ENCODE measurements at places on chromosomes 16 and 17.
A peak's percentile ranks its signal among the peaks of the same experiment; 100 is the strongest.

DNA sequence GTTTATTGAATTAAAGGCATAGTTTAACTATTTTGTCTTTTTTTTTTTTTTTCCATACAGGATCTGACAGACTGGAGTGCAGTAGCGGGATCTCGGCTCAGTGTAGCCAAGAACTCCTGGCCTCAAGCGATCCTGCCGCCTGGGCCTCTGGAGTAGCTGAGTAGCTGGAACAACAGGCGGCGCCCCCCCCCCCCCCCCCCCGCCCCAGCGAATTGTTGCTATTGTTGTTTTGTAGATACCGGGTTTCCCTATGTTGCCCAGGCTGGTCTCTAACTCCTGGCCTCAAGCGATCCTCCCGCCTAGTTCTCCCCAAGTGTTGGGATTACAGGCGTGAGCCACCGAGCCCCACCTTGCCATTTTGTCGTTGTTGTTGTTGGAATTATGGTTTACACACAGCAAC is 1.3 kb upstream of the CENPV start:
- DNase-seq: no peak

DNA sequence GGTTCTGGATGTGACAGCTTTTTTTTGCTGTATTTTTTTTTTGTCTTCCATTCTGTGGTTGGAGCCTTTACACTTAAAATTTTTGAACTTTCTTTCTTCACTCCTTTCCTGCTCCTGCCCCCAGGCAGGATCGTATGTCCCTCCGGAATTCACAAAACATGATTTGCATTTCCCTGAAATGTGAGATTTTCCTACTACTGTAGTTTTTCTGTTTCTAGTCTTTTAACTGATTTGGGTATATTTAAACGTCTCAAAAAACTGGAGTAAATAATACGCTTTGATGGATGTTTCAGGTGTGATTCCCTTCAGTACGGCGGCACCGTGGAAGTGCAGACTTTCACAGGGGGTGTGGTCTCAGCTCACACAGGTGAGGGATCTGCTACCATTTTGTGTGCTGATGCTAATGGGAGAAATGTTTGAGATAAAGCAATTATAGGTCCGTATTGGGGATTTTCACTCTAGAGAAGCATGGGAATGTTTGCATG is 686 bp downstream of the SRCAP start:
- DNase-seq: no peak

GRCh38 chr16:2524339-2524938 is 4.3 kb downstream of the AMDHD2 start:
- no peak for DNase-seq

DNA sequence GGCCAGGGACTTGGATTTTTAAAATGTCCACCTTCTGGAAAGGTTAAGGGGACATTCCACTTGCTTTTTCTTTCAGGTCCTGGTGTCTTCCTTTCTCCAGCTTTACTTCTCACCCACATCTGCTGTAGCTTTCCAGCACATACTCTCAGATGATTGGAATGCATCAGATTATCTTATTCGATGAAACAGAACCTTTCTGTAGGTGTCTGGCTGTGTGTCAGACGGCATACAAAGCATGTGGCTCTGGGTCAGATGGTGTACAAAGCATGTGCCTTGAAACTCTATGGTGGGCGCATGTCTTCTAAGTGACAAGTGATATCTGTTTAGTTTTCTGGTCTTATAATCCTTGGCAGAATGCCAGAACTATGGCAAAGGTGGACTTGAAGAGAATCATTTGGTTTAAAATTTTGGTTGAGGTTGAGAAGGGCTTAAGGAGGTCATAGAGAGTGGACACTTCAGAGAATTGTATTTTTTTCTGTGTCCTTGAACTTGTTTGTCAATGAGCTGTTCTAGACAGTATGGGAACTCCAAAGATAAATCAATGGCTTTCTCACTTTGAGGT is 125.3 kb downstream of the FTO start:
- DNase-seq: no peak

DNA sequence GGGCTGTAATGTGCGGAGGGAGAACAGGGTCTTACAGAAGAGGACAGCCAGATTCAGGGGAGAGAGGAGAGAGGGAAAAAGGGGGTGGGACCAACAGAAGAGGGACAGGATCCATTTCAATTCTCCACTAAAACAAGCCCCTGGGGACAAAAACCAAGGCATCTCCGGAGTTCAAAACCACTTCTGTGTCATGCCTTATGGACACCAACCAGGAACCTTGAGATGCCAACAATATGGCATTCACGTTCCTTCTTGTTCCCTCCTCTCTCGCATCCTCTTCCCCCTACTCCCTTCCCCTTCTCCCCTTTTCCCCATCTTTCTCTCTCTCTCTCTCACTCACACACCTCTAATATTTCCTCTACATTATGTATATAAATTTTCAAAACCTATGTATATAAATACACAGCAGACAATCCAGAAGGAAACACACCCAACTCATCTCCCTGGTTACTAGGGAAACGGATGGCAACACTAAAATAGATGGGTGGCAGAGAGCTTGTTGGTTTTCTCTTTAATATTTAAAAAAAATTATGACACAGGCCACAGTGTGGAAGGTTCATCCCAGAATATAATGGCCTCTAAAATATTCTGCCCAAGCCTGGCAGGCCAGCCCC is 123.1 kb downstream of the SLC39A11 start:
- DNase-seq: no peak

DNA sequence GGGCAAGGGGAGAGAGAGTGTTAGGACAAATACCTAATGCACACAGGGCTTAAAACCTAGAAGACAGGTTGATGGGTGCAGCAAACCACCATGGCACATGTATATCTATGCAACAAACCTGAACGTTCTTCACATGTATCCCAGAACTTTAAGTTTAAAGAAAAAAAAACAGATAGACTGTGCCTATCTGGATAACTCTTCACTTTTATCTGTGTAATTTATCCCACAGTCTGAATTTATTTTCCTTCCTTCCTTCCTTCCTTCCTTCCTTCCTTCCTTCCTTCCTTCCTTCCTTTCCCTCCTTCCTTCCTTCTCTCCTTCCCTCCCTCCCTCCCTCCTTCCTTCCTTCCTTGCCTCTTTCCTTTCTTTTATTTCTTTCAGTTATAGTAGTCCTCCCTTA is 370.7 kb downstream of the CDH8 start:
- DNase-seq: no peak

- no peak for DNase-seq
Observed at GRCh38 chr16:83586461-83587200, 221.1 kb upstream of the HSBP1 start.

DNA sequence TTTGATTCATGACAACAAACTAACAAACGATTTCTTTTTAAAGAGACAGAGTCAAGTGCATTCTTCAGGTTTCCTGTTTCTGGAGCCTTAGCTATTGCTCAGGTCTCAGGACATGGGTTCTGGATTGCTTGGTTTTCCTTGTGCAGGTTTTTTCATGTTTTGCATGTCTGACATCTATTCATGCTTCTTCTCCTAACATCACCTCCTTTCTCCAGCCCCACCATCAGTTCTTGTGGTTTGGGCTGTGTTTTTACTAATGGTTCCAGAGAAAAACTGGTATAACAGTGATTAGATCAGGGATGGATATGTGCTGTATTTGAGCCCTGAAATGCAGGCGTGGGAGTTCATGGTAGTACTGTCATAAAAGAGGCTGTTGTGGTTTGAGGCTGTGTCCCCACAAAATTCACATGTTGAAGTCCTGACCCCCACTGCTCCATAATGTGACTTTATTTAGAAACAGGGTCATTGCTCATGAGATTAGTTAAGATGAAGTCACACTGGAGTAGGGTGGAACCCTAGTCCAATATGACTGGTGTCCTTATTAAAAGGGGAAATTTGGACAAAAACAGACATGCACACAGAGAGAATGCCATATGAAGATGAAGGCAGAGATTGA is 67.9 kb downstream of the IRX6 start:
- no peak for DNase-seq

DNA sequence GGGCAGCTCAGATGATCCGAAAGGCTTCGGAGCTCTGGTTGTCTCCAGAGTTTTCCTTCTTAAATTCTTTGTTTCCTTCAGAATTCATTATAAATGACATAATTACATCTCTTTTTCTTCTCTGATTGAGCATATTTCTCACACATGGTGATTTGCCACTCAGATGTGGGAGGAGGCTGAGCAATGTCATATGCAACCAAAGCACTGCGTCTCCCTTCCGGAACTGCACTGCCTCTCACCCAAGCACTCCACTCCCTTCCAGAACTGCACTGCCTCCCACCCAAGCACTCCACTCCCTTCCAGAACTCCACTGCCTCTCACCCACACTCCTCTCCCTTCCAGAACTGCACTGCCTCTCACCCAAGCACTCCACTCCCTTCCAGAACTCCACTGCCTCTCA is 131.5 kb downstream of the SALL1 start:
- no peak for DNase-seq

GRCh38 chr17:48625495-48626244 is 488 bp downstream of the HOXB9 start:
- DNase-seq: peak; percentile 69

- DNase-seq: no peak
Observed at GRCh38 chr17:43547659-43548256, 1.6 kb upstream of the ETV4 start.
